ENCODE measurements at places on chromosomes 3 and 15.

DNA sequence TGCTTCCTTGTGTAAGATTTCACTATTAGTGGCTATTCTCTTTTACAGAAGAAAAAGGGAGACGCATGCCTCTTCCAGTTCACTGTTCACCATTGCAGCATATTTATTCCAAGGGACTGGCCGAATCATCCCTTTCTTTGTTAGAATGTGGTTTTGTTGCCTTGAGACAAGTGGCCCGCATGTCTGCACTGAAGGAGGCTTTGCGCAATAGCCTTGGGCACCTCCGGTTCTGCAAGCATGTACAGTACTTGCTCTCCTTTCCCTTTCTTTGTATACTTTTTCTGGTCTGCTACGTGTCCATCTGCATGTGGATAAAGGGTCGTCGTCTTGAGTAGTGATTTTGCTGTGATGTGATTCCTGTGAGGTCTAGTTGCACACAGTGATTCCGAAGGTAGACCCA, 43.0 kb downstream of the FLNB start:
- DNase-seq, result no peak

DNA sequence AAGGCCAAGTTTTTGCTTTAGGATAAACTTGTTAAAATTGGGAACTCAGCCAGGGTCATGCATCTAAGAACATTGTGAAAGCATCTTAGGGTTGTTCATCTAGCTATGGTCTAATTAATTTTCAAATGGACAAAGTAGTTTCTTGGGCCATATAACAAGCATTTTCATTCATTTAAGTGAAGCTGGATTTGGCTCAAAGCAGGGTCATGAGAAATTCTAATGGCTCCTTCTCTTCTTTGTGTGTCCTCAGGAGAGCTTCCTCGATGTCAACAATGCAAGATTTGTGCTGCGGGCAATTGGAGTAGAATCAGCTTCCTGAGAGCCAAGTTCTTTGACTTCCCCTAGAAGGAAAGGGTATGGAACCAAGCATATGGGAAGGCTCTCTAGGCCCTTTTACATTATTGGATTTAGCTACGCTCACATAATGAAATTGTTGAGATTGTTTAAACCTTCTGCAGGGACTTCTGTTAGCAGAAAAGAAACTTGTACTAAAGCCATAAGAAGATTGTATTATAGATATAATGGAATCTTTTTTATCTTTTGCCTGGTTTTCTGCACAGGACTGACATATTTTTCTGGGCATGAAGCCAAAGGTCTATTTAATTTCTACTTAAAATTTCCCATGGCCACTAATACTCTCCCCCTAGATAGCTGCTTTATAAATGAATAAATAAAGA, 1.8 kb upstream of the SAMMSON start:
- DNase-seq, result no peak

DNA sequence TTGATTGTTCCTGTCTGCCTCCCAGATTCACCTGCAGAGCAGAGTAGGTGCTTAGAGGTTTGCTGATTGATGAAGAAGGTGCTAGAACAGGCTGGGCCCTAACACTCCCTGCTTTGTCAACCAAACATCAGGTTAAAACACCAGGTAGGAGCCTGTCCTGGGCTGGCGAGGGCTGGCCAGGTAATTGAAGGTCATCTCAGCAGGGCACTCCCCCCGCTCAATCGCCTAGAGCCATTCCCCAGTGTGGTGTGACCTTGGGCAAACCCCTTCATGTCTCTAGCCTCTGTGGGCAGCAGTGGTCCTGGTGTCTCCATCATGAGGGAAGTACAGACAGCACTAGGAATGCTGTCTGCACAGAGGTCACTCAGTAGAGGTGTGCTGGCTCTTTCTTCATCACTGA, 88.3 kb downstream of the KLF15 start:
- DNase-seq, result no peak

DNA sequence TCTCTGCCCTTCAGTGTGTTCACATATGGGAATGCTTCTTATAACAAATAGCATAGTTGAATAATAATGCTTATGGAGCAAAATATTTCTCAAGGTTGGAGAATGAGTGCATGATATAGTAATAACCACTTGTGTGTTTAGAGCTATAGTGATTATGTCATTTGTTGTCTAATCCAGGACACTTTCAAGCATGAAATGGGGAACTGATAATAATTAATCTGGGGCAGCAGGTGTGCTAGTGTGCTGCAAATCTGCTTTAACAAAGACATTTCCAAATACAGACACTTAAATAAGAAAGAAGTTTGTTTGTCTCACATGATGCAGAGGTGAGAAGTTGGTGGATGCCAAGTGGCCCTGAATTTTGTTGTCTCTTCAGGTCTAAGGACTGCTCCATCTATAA, 579.3 kb upstream of the GRM7 start:
- no peak for DNase-seq

- no peak for DNase-seq
These were observed 2.8 kb downstream of the HES1 start for GRCh38 chr3:194138732-194139070.
